Activated CD4-positive, alpha-beta T cell treated with anti-CD3 and anti-CD28 coated beads, Interleukin-2, Interleukin-6, amounts not matched to agents 100 ng/mL and 50 ng/mL, durations not matched to agents 16 hours and 8 hours (primary cell): ENCODE measurements at places on chromosomes 7 and 10.
A peak's percentile ranks its signal among the peaks of the same experiment; 100 is the strongest.

GRCh38 chr10:12980102-12980661 lies 21.3 kb downstream of the CCDC3 start:
- DNase-seq, result no peak

- no peak for DNase-seq
Measured at GRCh38 chr10:61195211-61195610, 251.2 kb upstream of the RHOBTB1 start.

- no peak for DNase-seq
Measured at GRCh38 chr10:72784551-72785351, 92.8 kb downstream of the MCU start.

DNA sequence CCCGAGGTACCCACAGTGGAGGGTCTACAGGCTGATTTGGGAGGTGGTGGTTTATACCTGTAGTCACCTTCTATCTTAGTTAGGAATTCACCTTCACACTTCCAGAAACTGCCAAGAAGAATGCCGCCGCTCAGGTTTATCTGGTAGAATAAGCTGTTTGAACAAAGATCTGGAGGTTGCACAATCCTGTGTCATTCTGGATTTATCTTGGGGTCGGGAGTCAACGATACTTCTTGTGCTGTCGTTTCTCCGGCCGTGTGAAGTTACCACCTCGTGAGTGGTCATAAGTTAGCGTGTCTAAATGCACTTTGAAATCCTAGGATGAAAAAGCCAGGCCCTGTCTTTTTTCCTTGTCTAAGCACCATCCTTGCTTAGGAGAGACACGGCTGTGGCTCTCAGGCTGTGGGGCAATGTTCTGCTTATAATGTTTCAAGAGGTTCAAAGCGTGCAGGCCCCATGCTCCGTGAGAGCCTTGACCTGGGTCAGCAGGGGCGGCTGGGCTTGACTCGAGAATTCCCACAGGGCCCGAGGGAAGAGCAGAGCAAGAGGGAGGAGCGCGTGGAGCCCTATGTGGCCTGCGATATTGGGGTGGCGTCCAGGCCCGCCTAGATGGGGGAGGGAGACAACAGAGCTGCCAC lies 35.5 kb downstream of the GRIFIN start:
- DNase-seq, result no peak

- no peak for DNase-seq
Measured at GRCh38 chr10:7464691-7465090, 53.9 kb upstream of the SFMBT2 start.

- DNase-seq, result no peak
Measured at GRCh38 chr7:36659638-36660341, 64.5 kb downstream of the AOAH start.

GRCh38 chr7:1121476-1121875 lies 33.6 kb downstream of the GPER1 start:
- DNase-seq, result no peak

DNA sequence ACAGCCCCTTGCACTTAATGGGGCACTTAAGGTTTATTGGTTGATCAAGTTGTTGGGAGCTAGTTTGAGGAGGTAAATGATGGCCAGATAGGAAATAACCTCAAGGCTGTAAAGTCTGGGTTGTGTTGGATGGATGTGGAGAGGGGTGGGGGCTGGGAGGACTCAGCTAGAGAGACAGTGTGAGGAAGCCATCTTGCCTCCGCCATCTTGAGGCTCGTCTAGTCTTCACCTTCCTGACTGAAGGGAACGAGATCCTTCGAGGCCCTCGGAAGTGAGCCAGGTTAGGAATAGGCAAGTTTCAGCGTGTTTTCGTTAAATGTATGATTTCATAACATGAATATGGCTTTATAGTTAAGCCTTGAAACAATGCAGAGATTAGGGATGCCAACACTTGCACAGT lies 5.5 kb downstream of the GALNT17 start:
- no peak for DNase-seq

GRCh38 chr10:67175354-67175753 lies 249.5 kb downstream of the LRRTM3 start:
- no peak for DNase-seq

DNA sequence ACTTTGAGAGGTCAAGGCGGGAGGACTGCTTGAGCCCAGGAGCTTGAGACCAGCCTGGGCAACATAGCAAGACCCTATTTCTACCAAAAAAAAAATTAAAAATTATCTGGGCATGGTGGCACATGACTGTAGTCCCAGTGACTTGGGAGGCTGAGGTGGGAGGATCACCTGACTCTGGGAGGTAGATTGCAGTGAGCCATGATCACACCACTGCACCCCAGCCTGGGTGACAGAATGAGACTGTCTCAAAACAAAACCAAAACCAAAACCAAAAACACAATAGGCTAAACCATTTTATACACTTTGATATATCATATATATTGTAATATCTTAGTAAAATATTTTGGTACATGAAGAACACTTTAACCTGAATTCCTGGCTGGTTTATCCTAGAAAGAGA lies 101.6 kb downstream of the RAPGEF5 start:
- DNase-seq, result peak; percentile 23

DNA sequence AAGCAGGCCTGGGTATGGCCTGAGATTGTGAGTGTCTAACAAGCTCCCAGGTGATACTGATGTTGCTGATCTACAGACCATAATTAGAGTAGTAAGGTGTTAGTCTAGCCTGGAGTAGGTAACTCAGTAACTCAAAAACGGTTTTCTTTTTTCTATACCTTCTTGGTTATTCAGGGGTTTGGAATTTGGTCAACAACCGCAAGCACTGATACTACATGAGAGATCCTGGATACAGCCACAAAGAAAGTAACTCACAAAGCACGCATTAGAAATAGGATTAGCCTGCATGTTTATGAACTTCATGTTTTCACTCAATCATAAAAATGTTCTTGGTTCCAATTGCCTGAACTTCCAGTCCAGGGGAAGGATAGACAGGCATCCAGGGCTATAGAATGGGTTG lies 803.5 kb downstream of the MAGI2 start:
- no peak for DNase-seq

DNA sequence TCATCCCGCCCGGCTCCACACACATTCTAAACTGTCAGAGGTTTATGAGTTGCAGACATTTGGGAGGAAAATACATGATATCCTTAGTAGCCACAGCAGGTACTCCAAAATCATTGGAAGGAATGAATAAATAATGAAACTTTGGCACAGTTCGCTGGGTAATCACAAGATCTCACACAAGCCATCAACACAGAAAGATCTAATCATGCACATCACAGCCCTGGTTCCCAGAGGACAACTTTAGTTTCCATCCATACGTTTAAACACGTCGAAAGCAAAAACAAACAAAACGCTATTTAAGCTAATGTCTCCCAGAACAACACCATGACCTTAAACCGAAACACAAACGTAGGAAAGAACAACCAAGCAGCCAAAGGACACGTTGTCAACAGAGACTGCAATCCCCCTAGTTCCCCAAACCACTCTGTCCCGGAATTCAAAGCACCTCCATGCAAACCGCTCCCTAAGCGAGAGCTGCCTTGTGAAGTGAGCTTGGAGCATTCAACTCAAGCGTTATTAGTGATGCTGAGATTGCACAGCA lies 12.3 kb downstream of the SVIL start:
- DNase-seq, result no peak

DNA sequence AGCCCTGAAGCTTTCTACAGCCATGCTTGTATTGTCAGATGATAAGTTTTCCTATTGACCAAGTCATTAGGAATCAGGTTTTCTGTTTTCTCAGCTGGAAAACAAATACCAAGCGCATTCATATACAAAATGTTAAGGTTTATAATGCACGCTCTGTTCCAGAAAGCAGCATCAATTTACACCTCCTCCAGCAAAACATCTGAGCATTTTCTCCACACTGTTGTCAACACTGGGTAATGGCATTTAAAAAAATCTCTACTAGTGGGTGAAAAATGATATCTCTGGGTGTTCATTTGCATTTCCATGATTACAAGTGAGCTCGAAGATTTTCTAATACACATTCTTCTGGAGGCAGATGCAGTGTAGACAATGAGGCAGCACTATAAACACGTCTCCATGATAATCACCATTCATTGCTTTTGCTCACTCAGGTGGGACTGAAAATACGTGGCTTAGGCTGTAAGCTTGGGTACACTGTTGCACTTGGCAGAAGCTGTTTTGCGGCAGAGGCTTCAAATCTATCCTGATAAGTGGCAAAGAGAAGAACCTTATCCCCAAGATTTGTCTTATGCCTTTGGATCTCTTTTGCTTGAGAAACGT lies 114.8 kb upstream of the PLPP4 start:
- no peak for DNase-seq

GRCh38 chr10:10110844-10111490 lies 906.7 kb upstream of the CELF2 start:
- no peak for DNase-seq

- no peak for DNase-seq
Measured at GRCh38 chr10:86960863-86961434, 2.5 kb downstream of the SNCG start.

DNA sequence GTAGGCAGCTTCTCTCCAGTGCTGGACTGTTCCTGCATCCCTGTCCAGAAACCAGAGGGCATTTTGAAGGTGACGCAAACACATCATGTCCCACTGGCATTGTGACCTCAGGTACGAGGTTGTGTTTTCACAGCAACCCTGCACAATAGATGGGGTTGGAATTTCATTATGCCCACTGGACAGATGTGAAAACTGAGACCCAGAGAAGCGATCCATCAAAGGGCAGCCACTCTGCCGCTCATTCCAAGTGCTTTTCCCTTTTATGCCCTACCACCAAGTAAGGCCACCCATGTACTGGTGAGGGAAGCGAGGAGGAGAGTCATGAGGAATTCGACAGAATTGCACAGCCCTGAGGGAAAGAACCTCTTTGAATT lies 63.3 kb downstream of the CALML3 start:
- DNase-seq, result no peak

DNA sequence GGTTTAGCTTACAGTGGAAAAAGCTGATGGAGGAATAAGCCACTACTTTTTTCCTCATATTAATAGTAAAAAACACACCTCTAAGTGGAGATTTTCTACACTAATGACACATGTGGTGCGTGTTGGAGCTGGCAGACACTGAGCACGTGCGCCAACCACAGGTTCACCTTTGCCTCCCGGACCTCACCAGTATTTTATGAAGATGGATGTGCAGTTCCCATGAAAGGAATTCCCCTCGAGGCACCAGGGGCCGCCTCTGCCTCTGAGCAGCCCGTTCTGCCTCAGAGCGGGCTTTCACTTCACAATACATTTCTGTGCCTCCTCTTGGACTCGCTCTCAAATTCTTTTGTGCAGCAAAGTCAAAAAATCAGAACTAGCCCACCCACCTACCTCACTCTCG lies 477.5 kb upstream of the ADARB2 start:
- no peak for DNase-seq

GRCh38 chr7:101736084-101736483 lies 81.3 kb upstream of the CUX1 start:
- no peak for DNase-seq

- no peak for DNase-seq
Measured at GRCh38 chr7:24297362-24297761, 13.4 kb downstream of the NPY start.

DNA sequence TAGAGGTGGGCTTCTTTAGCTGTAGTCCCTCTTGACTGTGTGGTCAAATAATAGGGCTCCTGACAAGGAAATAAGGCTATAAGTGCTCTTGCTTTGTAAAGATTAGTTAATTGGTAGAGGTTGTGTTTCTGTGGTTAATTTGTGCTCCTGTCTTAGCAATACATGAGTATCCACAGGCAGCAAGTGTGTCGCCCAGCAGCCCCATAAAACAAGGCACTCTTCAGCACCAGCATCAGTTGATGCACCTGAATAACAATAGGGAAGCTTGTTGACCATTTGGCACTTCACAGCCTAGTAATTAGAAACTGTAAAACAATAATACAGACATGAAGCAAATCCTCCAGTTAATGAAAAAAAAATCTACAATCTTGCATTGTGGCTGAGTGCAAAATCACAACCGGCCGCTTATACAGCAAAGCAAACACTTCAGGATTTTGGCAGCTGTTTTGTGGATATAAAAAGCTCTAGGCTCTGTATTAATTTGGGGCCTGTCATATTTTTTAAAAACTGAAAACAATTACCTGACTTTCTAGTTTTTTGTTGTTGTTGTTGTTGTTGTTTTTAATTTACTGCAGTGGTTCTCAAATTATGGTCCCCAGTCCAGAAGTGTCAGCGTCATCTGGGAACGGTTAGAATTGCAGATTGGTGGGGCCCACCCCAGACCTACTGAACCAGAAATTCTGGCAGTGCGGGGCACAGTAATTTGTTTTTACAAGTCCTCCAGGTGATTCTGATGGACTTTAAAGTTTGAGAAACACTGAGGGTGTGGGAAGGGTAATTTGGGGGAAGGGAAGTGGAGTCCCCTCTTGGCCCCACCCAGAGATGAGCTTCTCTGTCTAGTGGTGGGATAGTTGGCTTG lies 56.8 kb downstream of the AUTS2 start:
- no peak for DNase-seq

GRCh38 chr10:124486635-124487034 lies 25.0 kb downstream of the LHPP start:
- no peak for DNase-seq

DNA sequence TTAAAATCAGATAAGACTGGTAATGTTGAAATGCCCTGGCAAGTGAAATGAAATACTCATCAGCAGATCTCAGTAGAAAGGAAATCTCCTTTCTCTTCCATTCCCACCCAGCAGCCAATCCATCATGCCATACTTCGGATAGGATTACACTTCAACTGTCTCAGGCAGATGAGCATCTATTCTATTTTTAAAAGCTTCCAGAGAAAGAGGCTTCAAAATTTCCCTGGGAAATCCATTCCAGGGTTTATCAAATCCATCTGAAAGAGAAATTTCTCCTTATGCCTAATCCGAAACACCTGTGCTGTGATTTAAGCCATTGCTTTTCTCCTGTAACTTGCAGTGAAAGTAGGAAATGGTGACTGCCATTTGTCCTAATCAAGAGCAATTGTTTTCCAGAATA lies 60.4 kb upstream of the RAPGEF5 start:
- DNase-seq, result no peak

DNA sequence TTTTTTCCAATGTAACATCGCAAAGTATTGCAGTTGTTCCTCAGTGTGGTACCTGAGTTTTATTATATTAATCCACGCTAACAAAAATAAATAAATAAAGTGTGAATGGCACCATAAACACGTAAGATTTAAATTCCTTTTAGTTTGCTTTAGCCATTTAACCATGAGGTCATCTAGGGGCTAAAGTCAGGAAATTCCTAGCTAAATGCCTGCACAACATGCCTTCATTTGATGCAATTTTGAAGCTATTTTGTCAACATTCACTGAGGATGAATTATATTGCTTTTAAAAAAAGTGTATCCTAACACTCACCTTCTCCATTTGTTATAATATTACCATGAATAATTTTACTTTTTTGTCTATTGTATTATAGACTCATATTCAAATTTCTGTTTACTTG lies 714.4 kb downstream of the GATA3 start:
- DNase-seq, result no peak

DNA sequence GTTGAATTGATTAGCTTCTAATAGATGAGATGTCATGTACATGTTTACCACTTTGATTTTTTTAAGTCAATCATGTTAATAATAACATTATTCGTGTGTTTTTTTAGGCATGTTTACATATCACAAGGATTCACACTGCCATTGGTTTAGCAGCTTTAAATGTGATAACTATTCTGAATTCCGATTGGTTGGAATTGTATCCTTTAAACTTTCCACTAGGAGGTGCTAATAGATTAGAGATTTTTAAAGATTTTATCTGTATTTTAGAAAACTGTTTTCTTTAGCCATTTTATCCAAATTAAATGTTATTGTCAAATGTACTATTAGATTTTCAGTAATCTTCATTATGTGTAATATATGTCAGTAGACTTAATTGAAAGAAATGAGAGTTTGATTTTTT lies 83.2 kb downstream of the HECTD2 start:
- DNase-seq, result no peak
